ENCODE measurements at places on chromosomes 3 and 15.

DNA sequence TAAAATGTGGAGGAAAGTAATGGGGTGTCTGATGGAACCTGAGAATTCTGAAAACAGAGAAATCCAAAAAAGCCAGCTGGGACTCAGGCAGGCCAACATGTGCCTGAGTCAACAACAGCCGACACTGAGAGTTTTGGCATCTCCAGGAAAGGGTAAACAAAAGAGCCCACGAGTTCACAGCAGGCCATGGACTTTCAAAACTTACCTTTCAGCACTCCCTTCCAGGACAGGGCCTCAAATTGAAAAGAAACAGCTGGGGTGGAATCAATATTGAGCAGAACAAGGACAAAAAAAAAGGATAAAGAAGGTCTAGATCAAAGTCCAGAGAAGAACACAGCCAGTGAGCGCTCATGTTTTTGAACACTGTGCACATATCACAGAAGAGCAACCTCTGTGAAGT lies 735.4 kb upstream of the GRM7 start:
- DNase-seq = no peak

DNA sequence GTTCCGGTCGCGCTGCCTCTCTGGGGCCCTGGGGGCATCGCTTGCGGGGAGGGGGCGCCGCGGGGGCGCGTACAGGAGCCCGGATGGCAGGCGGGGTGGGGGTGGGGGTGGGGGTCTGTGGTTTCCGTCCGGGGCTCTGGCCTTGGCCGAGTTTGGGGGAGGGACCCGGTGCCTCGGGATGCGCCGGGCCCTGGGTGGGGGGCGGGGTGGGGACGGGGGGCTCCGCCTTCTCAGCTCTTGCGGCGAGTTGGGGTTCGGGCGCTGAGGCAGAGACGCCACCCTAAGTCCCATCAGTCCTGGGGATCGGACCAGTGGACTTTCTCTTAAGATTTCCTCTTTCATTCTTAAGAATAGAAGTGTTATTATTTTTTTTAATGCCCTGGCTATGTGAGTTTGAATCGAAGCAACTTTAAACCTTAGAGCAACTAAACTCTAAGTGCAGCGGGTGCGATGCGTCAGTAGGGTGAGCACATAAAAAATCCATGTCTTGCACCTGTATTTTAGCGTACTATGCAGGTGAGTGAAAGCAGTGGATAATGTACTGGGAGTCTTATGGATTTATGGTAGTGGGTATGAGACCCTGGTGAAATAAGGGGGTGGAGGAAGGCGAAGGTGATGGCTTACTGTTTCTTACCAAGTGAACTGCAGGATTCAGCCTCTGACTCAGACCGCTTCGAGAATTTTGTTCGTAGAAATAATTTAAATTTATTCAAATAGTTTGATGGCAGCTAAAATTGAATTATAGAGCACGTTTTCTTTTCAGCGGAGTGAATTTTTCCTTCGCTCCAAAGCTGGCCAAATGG lies 762 bp downstream of the CTNNB1 start:
- DNase-seq = peak; percentile 28

- no peak for DNase-seq
These were observed 245.5 kb downstream of the EPHB1 start for GRCh38 chr3:135040321-135041240.

DNA sequence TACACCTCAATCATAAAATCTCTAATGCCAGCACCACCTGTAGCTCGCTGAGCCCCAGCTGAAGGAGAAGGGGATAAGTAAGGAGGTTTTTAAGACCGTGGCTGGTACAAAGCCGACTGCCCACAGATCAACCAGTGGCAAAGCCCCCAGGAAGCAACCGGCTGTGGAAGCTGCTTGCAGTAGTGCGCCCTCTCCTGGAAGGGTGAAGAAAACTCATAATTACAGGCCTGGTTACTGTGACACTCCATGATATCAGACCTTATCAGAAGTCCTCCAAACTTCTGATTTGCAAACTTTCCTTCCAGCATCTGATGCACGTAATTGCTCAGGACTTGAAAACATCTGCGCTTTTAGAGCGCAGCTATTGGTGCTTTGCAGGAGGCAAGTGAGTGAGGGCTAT lies 63.1 kb upstream of the MCTP2 start:
- DNase-seq = no peak

- DNase-seq = no peak
These were observed 923.6 kb downstream of the TUSC7 start for GRCh38 chr3:117633207-117633606.

DNA sequence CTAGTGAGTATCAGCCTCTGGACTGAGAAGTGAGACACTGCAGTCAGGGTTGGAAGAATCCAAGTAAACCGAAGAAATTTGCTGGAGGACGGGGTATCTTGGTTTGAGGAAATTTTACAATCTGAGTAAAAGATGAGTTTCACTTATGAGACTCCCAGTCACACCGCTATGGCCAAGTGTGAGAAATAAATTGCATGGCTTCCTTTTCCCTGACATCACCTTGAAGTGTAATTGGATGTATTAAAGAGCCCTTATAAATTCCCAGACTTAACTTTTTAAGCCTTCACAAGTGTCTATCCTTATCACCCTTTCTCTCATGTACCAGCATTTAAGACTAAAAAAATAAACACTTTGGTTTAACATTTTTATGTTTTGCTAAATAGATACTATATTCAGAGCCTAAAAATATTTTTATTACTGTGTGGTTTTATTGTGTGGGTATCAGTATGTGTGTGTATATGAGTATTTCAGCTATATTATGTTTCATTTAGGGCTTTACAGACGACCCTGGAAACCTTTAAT lies 23.8 kb downstream of the USP3 start:
- peak; percentile 36 for DNase-seq

DNA sequence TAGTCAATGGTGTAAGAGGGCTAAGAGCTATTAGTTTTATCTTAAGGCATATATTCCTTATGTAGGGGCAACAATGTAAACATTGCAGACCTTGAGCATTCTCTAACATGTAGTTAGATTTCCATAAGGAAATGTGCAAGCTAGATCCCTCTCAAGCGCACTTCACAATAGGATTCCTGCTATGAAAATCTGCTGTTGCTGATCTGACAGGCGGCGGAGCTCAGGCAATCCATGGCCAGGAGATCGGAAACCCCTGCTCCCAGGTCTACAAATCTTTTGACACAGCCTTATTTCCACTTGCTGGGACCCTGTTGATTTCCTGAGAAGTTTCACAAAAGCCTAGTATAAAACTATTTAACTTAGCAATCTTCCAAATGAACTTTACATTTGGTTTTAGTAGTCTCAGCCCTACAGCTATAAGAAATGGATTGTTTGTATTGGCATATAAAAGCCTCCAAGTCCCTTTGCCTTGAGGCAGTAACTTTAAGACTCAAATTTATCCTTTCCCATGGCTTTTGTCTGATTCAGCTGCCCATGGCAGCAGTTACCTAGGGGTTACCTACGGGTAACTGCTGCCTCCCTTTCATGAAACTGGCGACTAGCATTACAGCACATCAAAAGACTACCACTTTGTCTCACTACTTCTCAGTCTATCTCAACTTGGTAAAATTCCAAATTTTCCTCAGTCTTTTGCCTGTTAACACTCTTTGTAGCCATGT lies 22.7 kb downstream of the TRA2B start:
- no peak for DNase-seq

DNA sequence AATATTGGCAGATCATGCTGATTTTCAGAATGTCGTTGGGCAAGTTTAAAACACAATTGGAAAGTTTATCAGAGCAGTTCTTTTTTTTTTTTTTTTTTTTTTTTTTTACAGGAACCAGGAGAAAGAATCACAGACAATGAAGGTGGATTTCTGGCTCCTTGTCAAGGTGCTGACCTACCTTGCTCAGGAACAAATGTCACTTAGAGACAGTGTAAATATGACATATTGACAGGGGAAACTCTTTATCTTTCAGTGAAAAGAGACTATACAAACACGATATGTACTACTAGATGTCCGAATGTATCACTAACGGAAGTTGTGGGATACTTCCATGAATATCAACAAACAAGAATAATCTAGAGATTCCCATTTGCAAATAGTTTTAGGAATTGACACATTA lies 237.3 kb downstream of the FMN1 start:
- DNase-seq = no peak

- DNase-seq = no peak
These were observed 31.1 kb upstream of the HHATL start for GRCh38 chr3:42733501-42734262.

DNA sequence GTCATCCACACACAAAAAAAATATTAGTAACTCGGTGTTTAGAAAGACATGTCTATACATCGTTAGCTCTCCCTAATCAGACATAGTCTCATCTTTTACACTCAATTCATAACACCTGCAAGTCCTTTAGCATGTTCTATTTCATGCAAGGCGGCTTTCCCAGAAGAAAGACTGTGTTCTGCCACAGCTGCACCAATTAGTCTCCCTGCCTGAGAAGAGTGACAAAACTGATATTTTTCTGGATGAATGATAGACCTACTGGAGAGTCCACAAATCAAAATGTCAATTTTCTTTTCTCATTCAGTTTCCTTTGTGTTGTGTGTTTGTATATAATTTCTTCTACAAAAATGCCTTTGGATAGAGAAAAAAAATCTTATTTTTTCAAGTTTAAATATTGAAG lies 435.8 kb upstream of the EPHA3 start:
- no peak for DNase-seq

GRCh38 chr3:133168025-133168401 lies 129.8 kb downstream of the TMEM108 start:
- DNase-seq = no peak

DNA sequence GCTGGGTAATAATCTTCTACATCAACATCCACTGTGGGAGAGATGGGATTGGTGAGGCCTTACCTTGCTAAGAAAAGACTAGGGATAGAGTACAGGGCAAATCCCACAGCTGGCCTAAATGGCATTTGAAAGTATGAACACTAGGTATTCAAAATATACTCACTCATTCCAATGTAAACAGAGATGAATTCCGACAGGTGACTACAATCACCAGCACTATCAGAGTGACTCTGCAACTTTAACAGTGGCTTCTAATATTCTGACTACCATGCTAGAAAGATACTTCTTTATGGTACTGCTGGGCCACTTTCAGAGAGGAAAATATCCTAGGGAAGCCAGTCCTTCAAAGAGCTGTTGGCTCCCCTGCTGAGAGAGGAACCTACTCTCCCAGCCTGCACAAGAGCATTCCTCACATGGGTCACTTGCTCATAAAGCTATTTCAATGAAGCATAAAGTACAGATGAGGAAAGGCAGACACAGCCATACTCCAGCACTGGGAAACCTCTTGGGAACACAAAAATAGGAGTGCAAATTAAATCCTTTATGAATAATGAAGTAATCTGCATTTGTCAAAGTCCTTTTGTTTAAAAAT lies 21.5 kb upstream of the MAN2C1 start:
- DNase-seq = no peak

- DNase-seq = peak; percentile 64
These were observed 112.2 kb upstream of the SLC4A7 start for GRCh38 chr3:27596334-27596841.

DNA sequence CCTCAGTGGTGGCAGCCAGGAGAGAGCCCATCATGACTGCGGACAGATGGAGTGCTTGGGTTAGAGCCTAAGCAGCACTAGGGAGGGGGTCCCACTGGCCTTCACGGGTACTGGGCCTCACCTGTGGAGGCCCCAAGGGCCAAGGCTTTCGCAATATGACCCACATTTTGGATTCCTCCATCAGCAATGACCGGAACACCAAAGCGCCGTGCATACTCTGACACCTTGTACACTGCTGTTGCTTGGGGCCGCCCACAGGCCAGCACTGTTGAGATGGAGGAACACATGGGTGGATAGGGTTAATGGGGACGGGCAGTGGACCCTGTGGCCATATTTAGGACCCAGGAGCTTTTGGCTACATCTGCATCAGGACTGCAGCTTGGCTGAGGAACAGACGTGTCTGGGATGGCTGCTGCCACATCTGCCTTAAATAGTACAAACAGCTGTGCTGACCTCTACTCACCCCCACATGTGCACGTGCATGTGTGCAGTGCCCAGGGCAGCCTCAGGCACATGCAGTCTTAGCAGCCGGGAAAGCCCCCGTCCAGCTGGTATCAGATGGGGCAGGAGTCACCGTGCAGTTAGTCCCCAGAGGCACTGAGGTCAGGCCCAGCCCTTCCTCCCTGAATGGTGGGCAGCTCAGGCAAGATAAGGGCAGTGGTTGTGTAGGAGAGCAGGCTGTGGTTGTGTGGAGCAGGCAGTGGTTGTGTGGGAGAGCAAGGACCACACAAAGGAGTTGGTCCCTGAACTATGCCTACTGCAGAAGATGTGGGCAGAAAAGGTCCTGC lies 3.3 kb downstream of the NDUFAF3 start:
- DNase-seq = no peak

All from fibroblast of skin of back (primary cell).